Panc1 (cell line): ENCODE measurements at places on chromosomes 1 and 21.

DNA sequence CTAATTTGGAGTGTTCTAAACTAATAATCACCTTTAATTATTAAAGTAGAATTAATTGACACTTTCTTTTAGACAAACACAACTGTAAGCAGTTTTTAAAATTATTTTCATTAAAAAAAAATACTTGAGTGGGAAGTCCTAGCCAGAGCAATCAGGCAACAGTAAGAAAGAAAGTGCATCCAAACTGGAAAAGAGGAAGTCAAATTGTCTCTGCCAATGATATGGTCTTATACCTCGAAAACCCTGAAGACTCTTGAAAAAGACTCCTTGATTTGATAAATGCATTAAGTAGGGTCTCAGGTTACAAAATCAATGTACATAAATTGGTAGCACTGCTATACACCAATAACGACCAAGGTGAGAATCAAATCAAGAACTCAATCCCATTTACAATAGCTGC lies 83.0 kb upstream of the GADD45A start:
- no peak for DNase-seq

DNA sequence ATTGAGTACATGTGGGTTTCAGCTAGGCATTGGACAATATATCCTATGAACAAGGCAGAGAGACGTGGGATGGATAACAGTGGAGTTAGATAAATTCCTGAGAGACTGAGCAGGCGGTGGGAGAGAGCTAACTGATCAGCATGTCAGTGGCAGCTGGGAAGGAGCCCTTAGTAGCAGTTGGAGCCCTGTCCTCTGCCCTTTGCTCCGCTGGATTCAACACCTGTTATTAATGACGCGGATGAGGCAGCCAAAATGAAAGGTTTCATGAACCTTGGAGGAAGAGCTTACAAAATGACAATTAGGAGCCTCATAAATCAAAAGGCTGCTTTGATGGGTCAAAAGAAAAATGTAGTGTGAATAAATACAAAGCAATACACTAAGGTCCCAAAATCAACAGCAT lies 16.1 kb downstream of the UBIAD1 start:
- DNase-seq: no peak

GRCh38 chr1:23083714-23084480 lies 64.6 kb downstream of the KDM1A start:
- no peak for DNase-seq

GRCh38 chr1:232844791-232845190 lies 39.6 kb downstream of the MAP10 start:
- no peak for DNase-seq

DNA sequence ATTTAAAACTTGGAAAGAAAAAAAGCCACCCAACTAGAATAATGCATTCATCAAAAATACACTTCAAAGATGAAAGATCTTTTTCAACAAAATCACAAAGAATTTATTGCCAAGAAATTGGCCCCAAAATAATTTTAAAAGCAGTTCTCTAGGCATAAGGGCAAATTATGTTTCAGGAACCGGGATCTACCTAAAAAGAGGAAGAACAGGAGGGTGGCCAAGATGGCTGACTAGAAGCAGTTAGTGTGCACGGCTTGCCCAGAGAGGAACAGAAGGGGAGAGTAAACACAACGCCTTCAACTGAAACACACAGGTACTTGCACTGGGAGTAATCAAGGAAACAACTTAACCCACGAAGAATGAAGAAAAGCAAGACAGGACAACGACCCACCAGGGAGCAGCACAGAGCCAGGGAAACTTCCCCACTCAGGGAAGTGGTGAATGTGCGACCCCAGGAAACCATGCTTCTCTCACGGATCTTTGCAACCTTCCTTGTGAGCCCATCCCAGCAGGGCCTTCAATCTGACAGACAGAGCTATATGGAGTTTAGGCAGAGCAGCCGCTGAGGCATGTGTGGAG lies 46.1 kb downstream of the ACKR1 start:
- no peak for DNase-seq

- no peak for DNase-seq
Measured at GRCh38 chr1:26887125-26887524, 3.0 kb downstream of the GPN2 start.

GRCh38 chr1:219580009-219580676 lies 32.8 kb downstream of the ZC3H11B start:
- no peak for DNase-seq

GRCh38 chr1:93692026-93692425 lies 10.4 kb upstream of the BCAR3 start:
- no peak for DNase-seq

DNA sequence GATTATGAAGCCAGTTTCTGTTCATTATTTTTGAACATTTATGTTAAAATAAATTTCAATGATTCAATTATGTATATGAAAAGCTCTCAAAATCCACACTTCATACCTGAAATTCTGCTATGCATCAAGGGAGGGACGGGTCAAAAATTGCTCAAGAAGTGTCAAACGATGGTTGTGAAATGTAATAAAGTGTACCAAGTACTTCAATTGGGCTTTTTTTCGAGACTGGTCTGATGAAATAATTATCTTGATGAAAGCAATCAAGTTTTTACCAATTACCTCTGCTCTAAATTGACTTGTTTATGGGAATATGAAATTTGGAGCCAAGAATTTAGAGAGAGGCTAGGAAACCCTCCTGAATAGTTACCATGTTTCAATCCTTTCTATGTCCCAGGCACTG lies 7.9 kb downstream of the OSCP1 start:
- no peak for DNase-seq

GRCh38 chr1:150981177-150981804 lies 801 bp upstream of the ANXA9 start:
- no peak for DNase-seq

GRCh38 chr1:40003156-40004093 lies 37.1 kb upstream of the CAP1 start:
- no peak for DNase-seq

DNA sequence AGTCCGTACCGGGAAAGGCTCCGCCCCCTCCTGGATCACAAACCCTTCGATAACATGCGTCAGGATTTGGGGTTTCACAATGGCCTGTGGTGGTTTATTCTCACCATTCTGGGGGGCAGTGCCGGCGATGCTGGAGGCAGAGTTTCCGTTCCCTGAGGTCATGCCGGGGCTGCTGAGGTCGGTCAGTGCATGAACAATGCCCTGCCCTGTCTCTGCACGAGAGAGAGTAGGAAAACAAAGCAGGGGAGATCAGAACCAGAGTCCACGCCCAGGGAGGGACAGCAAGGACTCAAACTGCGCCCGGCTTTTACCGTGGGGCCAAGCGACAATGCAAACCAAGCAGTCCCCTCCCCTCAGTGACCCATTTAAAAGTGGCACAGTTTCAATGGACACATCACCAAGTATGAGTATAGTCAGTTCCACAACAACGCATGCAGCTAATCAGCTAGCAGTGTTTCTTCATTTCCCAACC lies 13.2 kb upstream of the A3GALT2 start:
- DNase-seq: no peak

DNA sequence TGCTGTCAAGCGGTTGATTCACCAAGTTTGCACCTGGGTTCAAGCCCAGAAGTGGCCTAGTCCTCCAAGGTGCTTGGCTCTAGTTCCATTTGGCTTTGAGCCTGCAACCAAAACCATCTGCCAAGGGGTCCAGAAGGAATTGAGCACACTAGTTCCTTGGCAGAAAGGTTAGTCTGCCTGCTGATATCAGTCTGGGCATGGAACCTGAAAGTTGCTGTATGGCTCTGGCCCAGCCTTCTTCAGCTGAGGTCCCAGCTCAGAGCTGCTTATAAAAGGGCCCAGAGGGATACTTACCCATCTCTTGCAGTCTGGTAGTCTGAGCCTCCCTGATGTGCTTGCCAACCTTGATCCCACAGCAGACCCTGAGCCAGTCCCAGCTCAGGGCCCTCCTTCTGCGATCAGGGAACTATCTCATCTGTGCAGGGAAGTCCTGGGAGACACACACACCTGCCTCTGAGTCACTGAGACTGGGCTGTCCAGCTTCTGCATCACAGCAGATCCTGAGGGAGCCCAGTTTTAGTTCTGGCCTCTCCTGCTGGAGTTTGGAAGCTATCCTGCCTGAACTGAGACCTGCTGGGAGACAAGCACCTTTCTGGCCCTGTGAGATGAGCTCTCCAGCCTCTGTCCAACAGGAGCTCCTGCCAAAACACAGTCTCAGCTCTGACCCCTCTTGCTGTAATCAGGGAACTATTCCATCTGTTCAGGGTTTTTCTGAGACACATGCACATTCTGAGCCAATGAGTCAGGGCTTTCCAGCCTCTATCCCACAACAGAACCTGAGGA lies 75.8 kb downstream of the CTH start:
- no peak for DNase-seq

DNA sequence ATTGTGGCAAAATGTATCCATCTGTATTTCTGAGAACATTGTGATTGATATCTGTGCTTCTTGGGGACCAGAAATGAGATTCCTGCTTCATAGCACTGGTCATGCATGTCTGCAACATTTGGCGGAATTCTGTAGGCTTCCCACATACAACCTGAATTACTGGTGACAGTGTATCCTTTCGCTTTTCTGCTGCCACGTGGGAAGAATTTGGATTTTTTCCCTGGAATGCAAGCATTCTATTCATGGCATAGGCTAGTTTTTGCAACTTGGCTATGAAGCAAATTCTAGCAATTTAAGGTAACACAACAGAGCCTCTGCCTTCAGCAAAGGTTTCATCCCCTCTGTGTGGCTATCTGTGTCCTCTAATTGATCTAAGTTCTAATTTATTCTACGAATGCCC lies 85.9 kb downstream of the BCAR3 start:
- DNase-seq: no peak

- DNase-seq: no peak
Measured at GRCh38 chr21:42247716-42248115, 28.8 kb downstream of the ABCG1 start.

- DNase-seq: no peak
Measured at GRCh38 chr1:22290611-22291010, 147.7 kb upstream of the WNT4 start.

DNA sequence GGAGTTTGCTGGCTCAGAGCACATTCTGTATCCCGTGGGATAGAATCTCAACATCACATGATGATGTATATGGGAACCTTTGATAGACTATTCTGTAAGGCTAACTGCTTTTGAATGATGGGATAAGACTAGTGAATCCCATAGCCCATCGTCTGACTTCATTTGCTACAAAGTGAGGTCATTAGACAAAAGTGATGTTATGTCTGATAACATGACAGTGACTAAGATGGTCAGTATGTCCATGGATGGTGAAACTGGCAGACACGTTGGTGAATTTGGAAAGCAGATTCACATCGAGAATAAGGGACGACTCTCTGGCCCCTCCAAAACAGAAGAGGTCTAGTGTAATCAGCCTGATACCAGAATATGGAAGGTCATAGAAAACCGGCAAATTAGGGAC lies 108.4 kb downstream of the HHAT start:
- DNase-seq: no peak

- DNase-seq: no peak
Measured at GRCh38 chr1:163069142-163069541, at the start of gene RGS4. TSS of gene RGS4 (plus strand) at chr1:163069361. CDS start at chr1:163069485, 124 bp downstream.

DNA sequence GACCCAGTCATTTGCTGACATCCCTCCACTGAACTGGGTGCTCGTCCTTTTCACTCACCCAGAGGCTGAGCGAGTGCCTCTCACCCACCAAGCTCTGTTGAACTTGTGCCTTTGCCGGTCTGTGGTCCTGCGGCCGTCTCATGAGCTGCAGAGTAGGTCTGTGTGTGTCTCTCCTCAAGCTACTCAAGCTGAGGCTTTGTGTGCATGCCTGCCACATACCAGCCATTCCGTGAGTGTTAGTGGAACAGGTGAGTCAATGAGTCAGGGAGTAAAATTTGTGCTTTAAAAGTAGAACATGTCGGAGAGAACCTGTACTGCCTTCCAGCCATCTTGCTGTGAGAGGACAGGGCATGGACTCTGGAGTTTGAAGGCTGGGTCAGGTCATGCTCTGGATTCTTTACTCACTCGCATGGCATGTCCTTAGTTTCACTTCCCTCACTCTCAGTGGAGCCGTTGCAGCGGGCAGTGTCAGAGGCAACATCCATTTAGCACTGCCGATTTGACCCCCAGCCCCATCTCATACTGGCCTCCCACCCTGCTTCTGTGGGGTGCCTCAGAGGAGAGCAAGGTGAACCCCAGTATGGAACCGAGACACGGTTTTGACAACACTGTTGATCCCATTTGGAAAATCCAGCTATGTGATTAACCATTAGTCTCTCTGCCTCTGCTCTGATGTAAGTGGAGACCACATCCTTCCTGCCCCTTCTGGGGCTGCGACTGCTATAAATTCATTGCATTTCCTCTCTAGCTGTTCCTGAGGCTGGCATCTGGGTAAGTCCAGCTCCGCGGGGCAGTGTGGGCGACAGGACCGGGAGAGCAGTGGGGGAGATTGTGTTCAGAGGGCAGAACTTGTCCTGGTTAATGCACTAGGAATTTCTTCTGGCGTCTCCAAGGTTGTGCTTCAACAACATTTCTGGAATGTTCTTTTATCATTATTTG lies at the start of gene NLRP3:
Gene NLRP3, plus strand, starts transcription at position 751 of the 939 bp plus-strand sequence. CDS start 2,628 bp downstream, outside the sequence.
- DNase-seq: no peak

DNA sequence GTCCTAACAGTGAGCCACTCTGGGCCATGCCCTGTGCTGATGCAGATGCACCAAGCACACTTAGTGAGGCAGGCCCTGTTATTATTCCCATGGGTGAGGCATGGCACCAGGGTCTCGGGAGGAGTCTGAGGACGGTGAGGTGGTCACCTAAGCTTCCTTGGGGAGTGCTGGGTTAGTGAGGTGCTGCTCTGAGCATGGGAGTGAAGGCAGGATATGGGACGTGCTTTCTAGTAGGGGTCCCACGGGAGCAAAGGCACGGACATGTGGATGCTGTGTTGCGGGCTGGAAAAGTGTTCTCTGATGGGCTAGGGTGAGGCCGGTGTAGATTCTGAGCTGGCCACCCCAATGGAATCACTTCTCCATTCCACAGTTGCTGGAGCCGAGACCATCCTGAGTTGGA lies 77.5 kb upstream of the CSF3R start:
- DNase-seq: no peak

- peak; percentile 61 for DNase-seq
Measured at GRCh38 chr1:201696217-201696761, 132.7 kb upstream of the IPO9 start.

- DNase-seq: no peak
Measured at GRCh38 chr1:10591010-10591409, 116.3 kb downstream of the PEX14 start.

DNA sequence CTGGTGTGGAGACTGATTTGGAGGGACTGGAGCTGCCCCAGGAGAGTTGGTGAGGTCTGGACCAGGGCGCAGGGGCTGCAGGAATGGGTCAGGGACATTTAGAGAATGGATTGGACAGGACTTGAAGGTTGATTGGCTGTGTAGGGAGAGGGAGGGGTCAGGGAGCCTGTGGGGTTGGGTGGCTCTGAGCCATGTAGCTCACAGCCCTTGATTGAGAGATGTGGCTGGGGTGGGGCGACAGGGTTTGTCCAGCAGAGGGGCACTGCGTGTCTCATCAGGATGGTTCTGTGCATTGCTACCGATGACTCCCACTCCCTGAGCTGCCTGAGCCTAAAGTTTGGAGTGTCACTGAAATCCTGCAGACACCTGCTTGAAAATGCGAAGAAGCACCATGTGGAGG lies 12.1 kb downstream of the AZIN2 start:
- DNase-seq: no peak

- DNase-seq: no peak
Measured at GRCh38 chr1:178241837-178242236, 147.9 kb downstream of the RASAL2 start.
